ENCODE measurements at places on chromosomes 1 and 21.

DNA sequence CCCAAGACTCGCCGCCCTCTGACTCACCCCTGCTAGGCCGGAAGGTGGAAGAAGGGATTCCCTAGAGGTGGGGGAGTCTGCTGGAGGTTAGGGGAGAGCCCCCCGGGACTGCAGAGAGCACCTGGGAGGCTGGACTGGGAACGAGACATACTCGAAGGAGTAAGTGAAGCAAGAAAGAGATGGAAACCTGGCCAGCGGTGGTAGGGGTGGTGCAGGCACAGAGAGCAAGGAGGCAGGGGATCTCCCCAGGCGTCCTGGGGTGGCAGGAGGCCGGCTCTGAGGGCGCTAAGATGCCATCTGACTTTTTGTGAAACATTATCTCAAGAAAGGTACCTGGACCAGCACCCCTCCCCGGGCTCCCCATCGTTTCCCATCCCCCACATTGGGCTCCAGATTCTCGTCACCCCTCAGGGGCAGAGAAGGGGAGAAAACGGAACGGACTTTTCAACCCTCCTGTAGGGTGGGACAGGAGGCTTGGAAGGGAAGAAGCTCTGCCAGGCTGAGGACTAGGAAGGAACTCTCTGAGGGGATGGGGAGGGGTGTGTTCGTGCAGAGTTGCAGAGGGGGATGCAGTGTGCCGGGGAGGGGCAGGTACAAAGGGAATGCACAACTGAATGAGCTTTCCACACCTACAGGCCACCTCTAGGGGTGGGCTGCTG is 708 bp downstream of the CHRNB2 start:
- DNase-seq, result no peak

DNA sequence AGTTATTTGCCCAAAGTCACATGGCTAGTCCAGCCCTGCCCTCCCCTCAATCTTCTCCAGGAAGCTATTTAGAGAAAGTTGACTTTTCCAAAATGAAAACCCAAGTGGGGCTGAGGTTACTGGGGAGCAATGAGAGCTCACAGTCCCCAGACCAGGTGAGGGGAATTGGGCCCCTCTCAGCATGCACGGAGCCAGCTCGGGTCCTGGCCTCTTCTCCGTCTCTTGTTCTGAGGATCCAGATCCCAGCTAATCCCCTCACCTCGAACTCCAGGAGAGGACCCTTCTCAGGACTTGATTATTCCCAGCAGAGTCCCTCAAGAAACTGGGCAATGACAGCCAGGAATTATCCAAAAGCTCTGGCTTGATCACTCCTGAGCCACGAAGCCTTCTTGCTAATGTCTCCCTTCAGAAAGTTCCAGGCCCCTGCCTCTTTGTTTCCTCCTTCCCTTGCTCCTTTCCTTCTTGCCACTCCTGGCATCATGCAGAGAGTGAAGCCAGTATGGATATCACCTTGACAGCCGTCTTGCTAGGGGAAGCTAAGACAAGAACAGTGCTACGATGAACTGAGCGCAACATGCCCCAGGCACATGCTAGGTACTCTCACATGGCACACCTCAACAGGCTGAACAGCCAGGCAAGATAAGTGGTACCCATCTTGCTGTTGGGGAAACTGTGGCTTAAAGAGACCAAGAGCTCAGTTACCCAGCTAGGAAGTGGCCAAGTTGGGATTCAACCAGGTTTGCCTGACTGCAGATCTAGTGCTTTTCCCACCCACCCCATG is 51.9 kb downstream of the KLHDC7A start:
- no peak for DNase-seq

GRCh38 chr1:111505641-111506119 is 2.2 kb upstream of the ADORA3 start:
- no peak for DNase-seq

DNA sequence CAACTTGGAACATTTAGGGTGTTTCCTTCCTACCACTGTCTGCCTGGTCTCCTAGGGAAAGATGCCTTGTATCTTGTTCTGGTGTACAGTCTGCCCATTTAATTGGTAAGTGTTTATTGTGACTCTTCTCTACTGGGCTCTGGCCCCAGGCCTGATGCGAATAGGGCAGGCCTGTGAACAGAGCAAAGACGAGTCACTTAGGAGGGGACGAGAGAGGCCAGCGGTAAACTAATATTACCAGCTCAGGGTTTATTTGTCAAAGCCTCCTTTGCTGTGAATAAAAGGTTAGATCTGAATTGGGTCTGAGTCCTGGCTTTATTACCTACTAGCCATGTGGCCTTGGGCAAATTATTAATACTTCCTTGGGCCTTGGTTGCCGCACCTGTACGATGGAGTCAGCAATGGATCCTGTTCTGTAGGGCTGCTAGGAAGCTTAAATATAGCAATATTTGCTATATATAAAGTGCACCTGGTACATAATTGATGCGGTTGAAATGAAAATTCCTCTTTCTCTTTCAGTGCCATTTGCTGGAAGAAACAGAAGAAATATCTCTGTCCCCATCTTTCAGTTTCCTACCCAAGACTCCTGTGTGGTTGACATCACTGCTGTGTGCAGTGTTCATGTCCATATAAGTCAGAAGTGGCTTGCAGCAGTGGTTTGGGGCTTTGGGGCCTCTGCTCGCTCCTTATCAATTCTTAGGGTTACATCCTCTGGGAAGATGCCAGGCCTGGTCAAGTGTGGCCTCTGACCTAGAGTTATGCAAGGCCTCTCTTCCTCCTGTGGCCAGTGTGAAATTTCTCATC is 32.4 kb downstream of the MAPKAPK2 start:
- no peak for DNase-seq

GRCh38 chr1:150362721-150363425 is 1.1 kb upstream of the RPRD2 start:
- DNase-seq, result no peak

Measured in HT1080 (cell line).